ENCODE measurements at places on chromosomes 12 and 14. TPM values are rescaled to one million over a fixed set of nuclear protein-coding genes. Genes with fewer than 3 reads are reported as not detected.

GRCh38 chr14:56338674-56339073 is 220.5 kb downstream of the PELI2 start:
- DNase-seq: no peak

DNA sequence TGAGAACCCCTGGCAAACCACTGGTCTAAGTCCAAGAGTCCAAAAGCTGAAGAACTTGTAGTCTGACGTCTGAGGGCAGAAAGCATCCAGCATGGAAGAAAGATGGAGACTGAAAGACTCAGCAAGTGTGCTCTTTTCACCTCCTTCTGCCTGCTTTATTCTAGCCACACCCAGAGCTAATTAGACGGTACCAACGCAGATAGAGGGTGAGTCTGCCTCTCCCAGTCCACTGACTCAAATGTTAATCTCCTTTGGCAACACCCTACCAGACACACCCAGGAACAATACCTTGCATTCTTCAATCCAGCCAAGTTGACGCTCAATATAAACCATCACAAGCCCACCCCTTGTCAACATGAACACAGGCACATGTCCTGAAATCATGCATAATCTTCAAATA is 155.1 kb downstream of the CCDC59 start:
- no peak for DNase-seq

- DNase-seq: no peak
These were observed 92.5 kb downstream of the ADCK1 start for GRCh38 chr14:77892381-77892871.

DNA sequence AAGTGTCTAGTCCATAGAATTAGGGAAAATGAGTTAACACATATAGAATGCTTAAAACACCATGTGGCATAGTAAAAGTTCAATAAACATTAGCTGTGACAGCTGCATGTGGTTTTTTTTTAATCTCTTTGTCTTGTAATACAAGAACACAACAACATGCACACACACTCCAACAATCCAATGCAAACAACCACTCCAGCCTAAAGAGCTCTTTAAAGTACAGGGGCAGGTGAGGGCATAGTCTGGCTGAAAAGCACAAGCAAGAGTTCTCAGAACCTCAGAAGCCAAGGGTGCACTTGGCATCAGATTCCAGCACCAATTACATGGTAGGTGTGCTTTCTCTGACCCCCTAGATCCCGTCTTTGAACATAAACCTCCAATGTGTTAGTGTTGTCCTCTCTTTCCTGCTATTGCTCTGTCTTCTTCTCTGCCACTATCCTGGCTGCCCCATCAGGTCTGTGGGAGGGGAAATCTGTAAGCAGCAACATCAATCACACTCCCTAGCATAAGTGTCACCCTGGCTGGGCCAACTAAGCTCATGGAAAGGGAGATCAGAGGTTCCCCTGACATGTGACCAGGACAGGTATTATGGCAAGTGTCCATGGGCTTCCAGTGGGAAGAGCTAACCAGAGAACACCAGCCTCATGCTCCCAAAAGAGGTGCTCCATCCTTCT is 91.0 kb downstream of the SLC8A3 start:
- DNase-seq: no peak

DNA sequence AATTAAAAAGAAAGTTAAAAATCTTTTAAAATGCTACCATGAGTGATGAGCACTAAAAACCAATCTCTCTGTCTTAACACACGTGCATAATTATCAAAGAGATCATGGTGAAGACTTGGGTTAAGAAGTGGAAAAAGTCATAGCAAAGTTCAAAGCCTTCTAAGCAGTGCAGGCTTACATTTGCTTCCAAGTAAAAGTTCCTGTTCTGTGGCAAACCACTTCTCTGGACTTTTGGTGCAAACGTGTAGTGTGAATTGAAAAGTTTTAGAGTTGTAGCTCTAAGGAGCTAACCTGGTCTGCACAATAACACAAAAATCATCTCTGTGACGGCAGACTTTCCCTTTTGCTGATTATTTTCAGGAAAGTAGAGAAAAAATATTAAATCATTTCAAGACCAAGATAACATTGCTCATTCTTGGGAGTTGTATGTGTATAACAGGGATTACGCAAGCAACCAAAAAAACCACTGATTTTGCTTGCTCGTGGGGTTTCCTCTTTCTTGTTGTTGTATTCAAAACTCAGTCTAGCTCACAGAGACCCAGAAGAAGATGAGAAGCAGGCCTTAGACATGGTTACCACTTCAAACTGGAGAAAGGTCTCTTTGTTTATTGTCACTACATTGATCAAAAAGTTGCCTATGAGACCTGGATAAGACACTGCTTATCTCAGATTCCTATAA is 2.3 kb upstream of the GLIPR1 start:
- no peak for DNase-seq

The ORAI1 gene
- 10.1 TPM for total RNA-seq

DNA sequence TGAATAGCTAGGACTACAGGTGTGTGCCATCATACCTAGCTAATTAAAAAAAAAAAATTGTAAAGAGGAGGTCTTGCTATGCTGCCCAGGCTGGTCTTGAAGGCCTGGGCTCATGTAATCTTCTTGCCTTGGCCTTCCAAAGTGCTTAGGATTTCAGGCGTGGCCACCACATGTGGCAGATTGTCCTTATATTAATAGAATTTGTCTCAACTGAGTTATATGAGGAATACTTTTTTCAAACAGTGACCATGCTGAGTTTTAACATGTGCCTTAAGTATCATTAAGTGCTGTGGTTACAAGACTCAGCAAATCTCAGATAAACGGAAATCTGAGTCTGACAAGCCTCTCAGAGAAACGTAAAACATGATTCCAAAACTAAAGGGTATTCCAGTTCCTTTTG is 83.2 kb upstream of the FERMT2 start:
- no peak for DNase-seq

- DNase-seq: no peak
These were observed 223.4 kb upstream of the AMIGO2 start for GRCh38 chr12:47303207-47303606.

DNA sequence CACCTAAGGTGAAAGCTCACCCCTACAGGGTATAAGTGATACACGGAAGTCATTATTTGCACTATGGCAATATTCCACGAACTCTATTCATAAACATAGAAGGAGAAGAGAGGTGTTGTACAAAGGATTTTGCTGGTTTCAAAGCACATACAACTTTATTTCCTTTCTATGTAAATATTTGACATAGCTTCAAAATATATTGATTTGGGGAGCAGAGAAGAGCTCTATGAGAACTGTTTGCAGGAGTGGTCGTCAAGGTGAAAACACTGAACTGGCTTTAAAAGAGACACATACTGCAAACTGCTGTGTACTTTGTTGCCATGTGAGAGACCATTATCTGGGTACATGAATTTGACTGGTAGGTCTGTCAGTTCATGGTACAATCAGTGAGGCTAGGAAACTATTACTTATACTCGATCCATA is 16.7 kb downstream of the CNIH1 start:
- no peak for DNase-seq

The FOXA1 gene
- not detected for total RNA-seq

GRCh38 chr14:95300002-95300696 is 19.6 kb downstream of the CLMN start:
- DNase-seq: no peak

GRCh38 chr12:4441355-4442335 is 4.0 kb downstream of the FGF6 start:
- DNase-seq: no peak

DNA sequence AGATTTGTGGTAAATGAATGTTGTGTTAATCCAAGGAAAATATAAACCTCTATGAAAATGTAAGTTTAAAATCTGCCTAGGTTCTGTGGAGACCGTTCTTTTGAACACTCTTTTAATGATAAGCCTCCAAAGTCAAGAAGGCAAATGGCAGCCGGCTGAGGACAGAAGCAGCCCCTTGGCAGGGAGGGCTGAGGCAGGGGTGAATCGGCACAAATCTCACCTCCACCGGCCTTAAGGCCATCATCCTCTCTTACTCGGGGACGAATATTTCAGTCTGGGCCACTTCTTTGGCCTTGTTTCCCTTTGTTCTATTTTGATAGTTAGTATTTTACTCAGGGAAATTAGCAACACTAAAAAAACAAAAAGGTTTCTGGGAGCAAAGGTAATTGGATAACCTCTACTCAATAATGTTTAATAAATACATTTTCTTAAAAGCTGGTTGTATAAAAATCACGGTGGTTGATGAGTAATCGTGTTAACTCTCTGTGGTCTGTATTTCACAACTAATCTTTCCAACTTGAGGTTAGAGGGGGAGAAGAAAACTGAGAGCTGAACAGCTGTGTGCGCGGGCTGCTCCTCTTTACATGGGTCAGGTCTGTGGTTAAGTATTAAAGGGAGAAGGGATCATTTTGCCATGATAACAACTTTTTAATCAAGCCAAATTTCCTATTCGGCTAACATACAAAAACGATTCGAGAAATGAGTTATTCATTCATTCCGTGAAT is 18.6 kb downstream of the LGMN start:
- DNase-seq: no peak

GRCh38 chr12:45235087-45236025 is 19.5 kb downstream of the ANO6 start:
- DNase-seq: no peak

DNA sequence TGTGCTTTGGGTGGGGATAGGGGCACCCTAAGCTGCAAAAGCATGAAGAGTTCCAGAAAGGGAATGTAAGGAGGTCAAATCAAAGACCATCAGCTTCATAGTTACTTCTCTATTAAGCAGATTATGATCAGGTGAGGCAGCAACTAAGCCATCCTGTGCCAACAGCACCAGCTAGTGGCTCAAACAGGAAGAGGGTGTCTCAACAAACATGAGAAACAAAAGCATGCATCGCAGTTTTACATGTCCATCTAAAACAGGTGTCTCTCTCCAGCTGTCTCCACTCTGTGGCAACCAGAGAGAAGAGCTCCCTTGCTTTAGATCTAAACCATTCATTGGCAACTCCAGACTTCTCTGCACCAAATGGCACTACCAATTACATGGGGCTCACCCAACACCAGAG is 52.9 kb downstream of the ACTN1 start:
- no peak for DNase-seq

DNA sequence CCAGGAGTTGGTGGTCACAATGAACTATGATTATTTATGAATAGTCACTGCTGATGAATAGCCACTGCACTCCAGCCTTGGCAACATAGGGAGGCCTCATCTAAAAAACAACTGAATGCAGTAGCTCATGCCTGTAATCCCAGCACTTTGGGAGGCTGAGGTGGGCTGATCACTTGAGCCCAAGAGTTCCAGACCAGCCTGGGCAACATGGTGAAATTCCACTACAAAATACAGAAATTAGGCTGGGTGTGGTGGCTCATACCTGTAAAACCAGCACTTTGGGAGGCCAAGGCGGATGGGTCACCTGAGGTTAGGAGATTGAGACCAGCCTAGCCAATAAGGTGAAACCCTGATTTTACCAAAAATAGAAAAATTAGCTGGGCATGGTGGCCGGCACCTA is 13.5 kb upstream of the FAM177A1 start:
- no peak for DNase-seq

DNA sequence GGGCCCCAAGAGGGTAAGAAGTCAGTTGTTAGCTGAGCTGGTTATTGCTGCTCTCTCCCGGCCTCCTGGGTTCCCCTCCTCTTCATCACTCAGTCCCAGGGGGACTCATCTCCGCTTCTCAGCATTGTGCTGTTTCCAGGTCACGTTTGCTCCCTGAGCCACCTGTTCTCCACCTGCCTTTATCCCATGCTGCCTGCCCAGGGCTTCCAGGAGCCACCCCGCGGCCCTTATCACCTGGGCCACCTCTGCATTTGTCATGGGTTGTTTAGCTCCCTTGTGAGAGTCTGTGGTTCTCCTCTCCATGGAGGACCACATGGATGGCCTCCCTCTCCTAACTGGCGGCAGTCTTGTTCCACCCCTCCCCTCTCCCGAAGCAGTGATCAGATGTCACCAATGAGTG is 36.0 kb downstream of the SYNDIG1L start:
- DNase-seq: no peak

- DNase-seq: no peak
These were observed 5.8 kb upstream of the NEMF start for GRCh38 chr14:49858383-49858782.

The OR6C6 gene
- total RNA-seq: not detected

DNA sequence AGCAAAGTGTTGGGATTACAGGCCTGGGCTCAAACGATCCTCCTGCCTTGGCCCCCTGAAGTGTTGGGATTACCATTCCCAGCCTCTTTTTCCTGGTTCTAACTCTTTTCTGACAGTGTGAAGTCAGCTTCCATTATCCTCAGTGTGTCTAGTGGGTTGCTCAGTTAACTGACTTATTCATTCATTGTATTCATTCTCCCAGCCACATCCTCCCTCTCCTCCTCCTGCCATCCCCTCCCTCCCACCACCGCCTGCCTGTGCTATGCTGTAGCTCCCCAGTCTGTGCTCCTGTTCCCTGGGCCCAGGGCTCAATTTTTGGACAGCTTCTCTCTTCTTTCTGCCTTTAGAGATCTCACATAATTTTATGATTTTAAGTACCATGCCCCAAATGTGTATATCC is 19.4 kb downstream of the ATP6V0A2 start:
- no peak for DNase-seq

- no peak for DNase-seq
These were observed 24.9 kb downstream of the PSMC1 start for GRCh38 chr14:90281261-90281660.

DNA sequence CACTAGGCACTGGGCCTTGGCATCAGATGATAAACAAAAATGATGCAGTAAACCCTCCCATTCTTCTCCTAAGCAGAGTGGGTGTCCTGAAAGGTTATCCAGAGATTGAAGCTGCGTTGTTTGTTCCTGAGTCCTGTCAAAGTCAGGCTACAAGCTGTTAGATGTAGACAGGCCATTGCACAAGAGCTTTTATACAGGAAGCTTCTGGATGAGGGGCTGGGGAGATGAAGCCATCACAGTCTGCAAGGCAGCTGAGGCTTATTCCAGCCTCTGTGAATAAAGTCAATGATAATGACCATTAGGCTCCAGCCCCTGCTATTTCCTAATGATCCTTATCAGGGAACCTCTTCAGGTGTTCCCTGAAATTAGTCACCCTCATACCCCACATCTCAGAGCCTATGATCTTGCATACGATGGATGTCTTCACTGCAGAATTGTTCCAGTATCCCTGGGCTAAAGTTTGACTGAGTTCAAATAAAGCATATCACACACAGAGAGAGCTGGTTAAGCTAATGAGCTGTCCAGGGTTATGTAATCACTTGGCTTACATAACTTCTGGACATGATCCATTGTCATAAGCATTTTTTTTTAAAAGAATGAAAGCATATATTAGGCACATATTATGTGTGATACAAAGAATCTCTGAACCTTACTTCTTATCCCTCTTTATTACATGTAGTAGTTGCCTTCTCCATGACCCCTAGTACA is 337.1 kb upstream of the OR4E1 start:
- DNase-seq: no peak

The TAS2R13 gene
- total RNA-seq: 1.9 TPM

DNA sequence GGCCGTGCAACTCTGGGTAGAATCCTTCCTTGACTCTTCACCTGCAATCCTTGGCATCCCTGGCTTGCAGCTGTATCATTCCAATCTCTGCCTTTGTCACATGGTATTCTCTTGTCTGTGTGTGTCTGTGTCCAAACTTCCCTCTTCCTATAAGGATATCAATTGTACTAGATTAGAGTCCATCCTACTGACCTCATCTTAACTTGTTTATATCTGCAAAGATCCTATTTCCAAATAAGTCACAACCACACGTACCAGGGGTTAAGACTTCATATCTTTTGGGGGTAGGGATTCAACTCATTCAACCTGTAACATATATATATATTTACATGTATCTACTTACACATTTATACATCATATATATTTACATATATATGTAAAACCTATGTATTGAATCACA is 29.6 kb upstream of the RASSF3 start:
- DNase-seq: no peak

Measured in tibial nerve (tissue), 4 donors.